NCI-H187 treated with DMSO at 0.1 percent for 48 hours (cell line): ENCODE measurements at places on chromosomes 7 and 10.

GRCh38 chr7:20030417-20030816, 186.8 kb downstream of the MACC1 start:
- DNase-seq, result no peak

DNA sequence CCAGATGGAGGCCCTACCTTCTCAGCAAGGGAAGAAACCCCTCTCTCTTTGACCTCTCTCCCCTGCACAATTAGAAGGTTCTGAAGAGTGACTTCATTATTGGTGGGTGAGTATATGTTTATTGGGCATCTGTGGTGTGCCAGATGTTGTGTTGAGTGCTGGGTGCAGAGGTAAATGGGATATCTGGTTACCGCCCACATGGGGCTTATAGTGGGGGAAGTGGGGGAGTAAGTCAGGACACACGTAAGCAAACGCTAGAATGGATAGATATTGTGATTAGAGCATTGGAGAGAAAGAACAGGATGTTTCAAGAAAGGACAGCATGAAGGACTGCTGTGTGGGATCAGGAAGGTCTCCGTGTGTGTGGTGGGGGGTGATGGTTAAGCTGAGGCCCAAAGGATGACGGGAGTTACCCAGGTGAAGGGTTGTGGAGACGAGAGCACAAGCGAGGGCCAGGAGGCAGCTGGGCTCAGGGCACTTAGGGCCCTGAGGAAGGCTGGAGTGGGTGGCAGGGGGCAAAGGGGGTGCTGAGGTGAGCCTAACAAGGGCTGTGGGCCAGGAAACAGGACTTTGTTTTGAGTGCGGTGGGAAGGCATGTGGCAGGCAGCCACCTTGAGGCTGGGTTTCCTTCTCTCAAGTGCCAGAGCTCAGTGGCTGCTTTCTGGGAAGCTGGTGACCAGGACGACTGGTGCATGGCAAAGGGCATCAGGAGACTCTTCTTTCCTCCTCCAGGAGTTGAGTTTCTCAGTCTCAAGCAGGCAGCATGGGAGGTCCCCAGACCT, 299.9 kb downstream of the RPS24 start:
- DNase-seq, result no peak

- DNase-seq, result no peak
Observed at GRCh38 chr10:103706762-103707161, 148.6 kb downstream of the SH3PXD2A start.

DNA sequence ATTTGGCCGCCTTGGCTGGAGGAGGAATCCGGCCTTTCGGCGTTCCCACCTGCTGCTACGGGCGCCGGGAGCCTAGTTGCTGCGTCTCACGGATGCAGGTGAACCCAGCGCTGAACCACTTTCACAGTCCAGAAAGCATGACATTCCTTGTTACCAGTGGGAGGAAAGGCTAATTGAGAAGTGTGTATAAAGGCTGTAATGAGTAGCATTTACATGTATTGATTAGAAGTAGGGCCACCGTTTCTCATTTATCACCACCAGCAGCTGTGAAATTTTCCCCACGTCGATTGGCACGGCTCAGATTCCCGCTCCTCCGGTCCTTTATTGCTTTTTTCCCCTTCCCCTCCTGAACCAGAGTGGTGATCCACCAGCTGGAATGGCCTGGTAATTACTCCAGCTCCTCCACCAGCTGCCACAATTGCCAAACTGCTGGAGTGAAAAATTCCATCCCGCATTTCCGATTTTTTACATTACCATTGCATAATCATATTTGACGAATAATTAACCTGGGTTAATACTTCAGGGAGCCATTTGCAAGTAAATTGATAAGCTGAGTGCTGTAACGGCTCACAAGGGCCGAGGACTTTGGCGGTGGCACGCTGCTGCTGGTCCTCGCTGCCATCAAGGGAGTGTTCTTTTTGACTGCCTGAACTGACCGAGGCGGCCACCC, 153.3 kb downstream of the POU6F2 start:
- DNase-seq, result peak; percentile 41

GRCh38 chr7:27642271-27642670, 20.4 kb downstream of the HIBADH start:
- DNase-seq, result no peak

DNA sequence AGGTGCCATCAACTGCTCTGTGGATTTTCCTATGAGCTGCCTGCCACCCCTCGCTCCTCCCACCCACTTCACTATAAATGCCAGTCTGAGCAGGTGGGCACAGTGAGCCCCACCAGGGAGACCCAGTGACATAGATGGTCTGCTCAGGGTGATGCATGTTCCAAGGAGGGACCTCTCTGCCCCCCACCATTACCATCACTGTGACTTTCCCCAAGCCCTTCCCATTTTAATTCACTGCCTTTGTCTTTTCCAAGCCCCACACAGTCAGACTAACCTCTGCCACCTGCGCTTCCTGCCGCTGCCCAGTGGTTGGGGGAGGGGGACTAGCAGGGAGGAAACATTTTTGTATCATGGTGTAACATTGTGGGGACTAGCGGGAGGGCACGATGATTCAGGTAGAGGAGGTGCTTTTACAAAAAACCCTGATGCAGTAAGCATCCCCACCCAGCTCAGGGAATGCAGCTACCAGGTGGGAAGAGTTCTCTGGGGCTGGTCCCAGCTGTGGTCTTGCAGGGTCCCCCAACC, 24.6 kb downstream of the PRSS2 start:
- no peak for DNase-seq

GRCh38 chr7:21542891-21543527, at the start of gene DNAH11:
Gene DNAH11 (plus strand): TSS chr7:21543039. CDS start chr7:21543246, 207 bp downstream.
- no peak for DNase-seq

GRCh38 chr10:113094114-113094486, 144.1 kb downstream of the TCF7L2 start:
- DNase-seq, result no peak

DNA sequence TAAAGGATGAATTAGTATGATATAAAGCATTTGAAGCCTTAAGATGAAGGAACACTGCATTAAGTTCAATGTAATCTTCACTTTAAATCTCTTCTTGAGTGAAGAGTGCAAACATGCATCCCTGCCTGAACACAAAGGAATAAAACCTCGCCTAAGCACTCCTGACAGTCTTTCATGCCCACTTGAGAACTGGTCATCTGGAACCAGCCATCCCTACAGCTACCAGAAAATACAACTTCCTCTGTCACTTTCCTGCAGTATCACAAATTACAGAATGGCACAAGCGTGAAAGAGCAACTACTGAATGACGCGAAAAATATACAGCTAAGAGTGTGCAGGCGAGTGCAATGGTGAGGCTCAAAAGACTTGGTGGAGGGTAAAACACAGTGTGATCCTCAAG, 1079.9 kb downstream of the CNTNAP2 start:
- DNase-seq, result peak; percentile 98

GRCh38 chr7:28768577-28769147, 189.5 kb downstream of the TRIL start:
- no peak for DNase-seq

DNA sequence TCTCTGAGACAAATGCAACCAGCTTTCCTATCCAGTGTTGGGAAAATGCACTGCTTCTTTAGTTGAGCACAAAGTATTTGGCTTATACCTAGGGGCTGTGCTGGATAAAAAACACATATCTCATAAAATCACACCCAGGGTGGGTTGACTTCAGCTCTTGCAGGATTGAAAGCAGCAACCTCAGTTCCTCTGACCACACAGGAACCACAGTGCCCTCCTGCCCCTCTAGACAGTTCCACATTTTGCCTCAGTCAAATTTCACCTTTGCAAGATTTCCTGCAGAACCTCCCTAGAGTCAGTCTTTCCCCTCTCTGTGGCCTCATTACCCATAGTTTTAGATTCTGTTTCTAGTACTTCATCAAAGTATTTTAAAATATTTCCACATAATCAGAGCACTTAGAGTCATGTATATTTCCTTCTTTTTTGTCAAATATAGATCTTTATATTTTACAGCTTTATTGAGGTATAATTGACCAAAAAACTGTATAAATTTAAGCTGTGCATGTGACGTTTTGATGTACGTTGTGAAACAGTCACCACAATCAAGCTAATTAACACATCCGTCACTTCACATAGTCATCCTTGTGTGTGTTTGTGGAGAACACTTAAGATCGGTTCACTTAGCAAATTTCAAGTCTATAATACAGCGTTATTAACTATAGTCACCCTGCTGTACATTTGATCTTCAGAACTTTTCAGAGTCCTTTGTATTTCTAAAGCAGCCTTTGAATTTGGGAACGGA, 37.0 kb upstream of the EGR2 start:
- no peak for DNase-seq
